ENCODE measurements at places on chromosomes 3 and 15.

DNA sequence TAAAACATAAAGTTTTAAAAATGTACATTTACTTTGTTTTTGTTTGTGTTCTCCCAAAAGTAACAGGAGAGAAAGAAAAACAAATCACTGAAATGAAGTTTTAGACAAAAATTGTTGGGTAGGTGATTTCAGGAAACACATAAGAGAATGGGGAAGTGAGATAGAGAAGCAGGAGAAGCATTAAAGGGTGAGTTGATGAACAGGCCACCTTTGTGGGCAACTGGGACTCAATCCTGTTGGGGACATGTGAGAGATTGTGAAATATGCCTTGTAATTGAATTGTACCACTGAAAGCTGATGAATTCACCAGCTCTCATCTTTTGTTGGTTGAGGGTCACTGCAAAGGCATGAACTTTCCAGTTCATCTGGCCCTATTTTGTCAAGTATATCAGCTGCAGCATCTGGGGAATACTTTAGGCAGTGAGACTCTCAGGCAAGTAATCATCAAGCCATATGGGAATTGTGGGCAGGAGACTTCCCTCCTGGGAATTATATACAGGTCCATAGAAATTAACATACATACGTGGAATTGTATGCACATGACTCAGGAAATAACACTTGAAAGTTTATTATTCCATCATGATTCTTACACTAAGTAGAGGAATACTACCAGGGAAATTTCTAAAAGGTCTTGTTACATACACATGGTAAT, 181.0 kb downstream of the ZBBX start:
- no peak for DNase-seq

DNA sequence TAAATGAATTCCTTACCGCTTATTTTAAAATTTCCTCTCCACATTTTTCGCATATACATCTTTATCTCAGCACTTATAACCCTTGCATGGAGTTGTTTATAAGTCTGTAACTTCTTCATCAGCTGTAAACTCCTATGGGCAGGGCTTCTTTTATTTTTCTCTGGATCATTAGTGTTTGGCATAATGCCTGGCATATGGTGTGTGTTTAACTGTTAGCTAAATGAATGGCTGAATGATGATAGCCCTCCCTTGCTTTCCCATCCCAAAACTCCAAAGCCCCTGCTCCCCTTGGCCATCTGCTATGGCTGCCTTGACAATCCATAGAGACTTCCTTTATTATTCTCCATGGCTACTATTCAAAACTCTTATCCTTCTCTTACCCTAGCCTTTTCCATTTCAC, 48.1 kb upstream of the SEMA6D start:
- no peak for DNase-seq

DNA sequence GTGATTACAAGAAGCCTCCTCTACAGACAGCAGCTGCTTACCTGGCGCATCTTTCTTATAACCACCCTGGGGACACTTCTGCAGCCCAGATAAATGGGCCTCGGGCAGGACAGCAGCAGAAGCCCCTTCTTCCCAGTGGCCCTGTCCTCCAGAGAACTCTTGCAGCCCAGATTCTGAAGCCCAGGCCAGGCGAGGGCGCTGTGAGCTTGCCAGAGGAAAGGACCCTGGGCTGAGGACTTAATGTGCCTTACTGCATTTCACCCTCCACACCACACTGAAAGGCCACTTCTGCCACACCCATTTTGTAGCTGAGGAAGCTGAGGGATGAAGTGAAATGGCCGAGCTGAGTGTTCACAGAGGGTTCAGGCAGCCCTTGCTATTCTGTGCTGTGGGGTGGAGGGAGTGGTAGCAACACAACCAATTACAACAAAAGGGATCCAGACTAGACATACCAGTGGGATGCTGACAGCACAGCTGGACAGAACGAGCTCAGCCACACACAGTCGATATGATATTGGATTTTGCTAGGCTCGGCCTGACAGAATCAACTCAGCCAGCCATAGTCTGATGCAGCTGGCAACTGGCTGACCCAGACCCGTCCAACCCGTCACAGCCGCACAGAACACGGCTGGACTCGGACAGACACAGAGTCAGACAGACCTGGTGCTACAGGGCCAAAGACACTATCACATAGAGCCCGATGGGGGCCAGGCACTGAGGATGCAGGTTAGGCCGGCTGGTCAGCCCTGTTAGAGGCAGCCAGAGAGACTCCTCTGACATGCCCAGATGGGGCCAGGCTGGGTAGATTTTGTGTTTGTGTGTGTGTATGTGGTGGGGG, 7.3 kb downstream of the ACOX2 start:
- DNase-seq: no peak

DNA sequence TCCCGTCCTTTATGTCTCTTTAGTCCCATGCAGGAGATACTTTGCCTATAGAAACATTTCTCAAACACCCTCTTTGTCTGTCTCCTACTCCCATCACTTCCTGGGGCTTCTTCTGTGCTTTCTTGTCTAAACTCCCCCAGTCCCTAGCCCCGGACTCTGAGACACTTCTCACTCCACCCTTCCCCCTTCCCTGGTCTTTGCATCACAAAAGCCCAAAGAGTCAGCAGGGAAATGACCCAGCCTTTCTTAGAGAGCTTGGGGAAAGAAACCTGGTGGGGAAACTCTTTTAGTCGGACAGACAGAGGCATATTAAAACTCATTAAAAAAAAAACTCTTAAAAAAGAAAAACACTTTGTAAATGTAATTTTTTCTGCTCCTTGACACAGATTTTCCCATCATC, 211.2 kb downstream of the TJP1 start:
- no peak for DNase-seq

GRCh38 chr3:196012941-196013476, 68.9 kb downstream of the TFRC start:
- no peak for DNase-seq

DNA sequence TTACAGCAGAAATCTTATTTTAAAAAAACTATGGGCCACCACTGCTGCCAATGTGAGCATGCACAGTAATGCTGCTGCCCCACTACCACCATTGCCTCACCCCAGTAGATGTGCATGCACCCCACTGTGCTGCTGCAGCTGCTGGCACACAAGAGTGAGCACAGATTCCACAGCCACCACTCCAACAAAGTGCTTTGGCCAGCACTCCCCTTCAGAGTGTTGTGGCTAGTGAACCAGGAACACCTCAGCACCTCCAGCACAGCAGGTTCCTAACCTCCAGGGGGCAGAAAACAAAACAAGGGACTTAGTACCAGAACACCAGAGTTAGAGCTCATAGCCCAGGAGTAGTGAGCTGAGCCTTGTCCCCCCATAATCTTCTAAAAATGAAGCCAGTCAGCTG, 629.6 kb downstream of the PYDC2 start:
- DNase-seq: no peak

DNA sequence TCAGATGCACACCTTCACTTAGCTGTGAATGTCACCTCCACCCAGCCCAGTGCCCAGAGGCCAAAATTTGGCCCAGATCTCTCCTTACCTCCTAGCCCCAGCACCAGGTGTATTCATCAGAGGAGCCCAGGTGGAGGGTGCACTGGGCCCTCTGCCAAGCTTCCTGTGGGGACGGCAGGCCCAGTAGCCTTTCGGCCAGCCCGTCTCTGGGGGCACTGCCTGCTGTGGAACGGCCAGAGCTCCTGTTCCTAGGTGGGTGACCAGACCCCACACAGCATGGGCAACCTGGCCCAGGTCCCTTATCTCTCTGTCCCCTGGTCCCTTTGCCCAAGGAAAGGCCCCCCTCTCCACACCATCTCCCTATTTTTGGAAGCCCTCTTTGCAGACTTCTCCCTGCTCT, 67.8 kb downstream of the AAGAB start:
- DNase-seq: no peak
